A549 treated with RU486 at 1 μM for 4 hours (cell line): ENCODE measurements at places on chromosomes 11 and 22. TPM values are rescaled to one million over a fixed set of nuclear protein-coding genes. Genes with fewer than 3 reads are reported as not detected.

The CCDC89 gene
- not detected in 5 replicates for total RNA-seq

The OR5B21 gene
- total RNA-seq = not detected in 5 replicates

The UCP3 gene
- total RNA-seq = 1.1 to 2.0 TPM (median 1.3 TPM) in 5 replicates

The OR51I1 gene
- total RNA-seq = not detected in 5 replicates

The PARVG gene
- total RNA-seq = not detected in 5 replicates

The MMP13 gene
- not detected in 5 replicates for total RNA-seq

The FAM89B gene
- total RNA-seq = 27.5 to 57.1 TPM (median 48.3 TPM) in 5 replicates

The TCN1 gene
- total RNA-seq = 0.15 to 0.50 TPM (median 0.43 TPM) in 5 replicates

The DDI1 gene
- not detected in 5 replicates for total RNA-seq

The PLXNB2 gene
- total RNA-seq = 85.8 to 126 TPM (median 108 TPM) in 5 replicates
